ENCODE measurements at places on chromosomes 3 and 15.

- DNase-seq = no peak
Observed at GRCh38 chr15:67121644-67122605, 56.5 kb downstream of the SMAD3 start.

DNA sequence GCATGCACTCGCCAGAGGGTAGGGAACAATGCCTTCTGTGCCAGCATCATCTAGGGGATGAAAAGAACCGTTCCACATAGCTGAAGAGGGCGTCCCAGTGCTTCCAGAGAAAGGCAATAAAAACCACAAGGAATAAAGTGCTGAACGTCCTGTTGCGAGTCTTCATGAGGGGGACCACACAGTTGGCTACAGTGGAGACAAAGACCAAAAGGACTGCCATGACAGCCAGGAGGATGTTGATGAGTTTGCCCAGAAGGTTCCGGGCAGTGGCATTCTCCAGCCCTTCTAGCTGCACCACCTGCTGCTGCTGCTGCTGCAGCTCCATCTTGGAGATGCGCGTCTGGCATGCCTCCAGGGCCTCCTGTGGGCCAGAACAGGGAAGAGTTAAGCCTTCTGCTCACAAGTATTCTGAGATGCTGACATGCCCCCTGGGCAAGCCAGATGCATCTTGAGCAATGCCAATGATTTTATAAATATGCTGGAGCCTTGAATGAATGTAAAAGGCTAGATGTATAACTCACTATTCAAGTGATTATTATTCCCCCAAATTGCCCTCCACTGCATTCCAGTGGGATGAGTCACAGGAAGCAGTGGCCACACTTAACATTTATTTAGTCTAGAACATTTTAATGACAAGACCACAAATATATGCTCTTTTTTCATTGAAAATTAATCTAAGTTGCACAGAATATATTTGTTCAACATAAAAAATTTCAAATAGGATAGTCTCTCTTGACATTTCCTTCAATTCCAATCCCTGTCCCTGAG is 45.1 kb upstream of the PLXND1 start:
- no peak for DNase-seq

GRCh38 chr15:32704395-32704981 is 13.3 kb upstream of the GREM1 start:
- no peak for DNase-seq

GRCh38 chr3:110343945-110344344 is 727.7 kb upstream of the NECTIN3 start:
- no peak for DNase-seq

GRCh38 chr3:71582612-71583565 is 639 bp downstream of the FOXP1 start:
- peak; percentile 60 for DNase-seq

DNA sequence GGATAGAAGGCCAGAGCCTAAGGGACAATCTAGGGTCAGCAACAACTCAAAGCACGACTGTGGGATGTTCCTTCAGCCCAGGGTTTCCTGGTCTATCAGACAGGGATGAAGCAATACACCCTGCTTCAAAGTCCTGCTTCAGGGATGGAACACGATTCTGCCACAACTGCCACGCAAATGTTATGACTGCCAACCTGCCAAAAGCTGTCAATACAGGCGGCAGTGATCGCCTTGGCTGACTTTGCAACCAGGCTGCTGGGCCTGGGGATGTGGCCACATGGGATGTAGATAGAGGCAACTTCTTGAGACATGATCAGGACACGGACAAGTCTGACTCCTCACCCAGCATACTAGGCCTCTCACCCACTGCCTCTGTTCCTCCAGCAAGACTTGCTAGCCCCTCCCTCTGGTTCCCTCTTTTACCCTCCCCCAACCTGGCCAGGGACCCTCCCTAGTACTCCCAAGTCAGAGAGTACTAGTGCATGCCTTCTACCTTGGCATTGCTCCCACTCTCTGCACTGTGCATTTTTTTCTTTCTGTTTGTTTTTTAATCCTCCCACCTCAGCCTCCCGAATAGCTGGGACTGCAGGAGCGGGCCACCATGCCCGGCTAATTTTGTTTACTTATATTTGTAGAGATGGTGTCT is 7.6 kb downstream of the CCDC12 start:
- DNase-seq = no peak

- DNase-seq = no peak
Observed at GRCh38 chr3:146854523-146854922, 249.4 kb upstream of the PLSCR5 start.

GRCh38 chr15:99139276-99139675 is 34.4 kb downstream of the SYNM start:
- DNase-seq = no peak

- DNase-seq = no peak
Observed at GRCh38 chr3:190644766-190645165, 130.9 kb downstream of the IL1RAP start.

GRCh38 chr15:72116731-72117485 is 1.0 kb downstream of the MYO9A start:
- DNase-seq = no peak

- no peak for DNase-seq
Observed at GRCh38 chr15:58737298-58737697, 12.2 kb downstream of the ADAM10 start.

DNA sequence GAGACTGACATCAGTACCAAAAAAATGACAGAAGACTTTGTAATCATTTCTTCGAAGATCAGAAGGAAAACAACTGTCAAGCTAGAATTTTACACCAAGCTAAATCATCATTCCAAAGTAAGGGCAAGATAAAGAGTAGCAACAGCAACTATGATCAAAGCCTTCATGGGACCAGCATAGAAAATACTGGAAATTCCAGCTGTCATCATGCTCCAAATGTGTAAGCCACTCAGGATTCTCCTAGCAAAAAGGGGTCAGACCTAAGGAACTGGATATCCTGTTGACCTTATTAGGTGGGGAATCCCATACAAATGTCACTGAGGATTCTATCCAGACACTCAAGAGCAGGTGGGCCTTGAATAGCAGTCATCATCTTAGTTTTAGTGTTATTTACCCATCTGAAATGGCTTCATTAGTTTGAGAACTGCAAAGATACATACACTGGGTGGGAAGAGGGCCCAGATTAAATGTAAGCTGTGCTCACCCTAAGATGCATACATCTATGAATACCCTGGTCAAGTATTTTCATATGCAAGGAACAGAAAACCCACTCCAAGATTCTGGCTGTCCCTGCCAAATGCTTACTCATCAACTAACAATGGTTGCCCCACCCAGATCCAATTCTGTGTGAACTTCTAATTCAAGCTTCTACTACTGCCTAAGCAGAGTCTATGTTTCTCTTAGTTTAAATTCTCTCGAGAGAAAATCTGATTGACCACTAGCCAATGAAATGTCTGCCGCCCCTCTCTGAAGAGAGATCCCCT is 33.5 kb downstream of the CLDN18 start:
- DNase-seq = no peak

All from stimulated activated CD4-positive, alpha-beta T cell treated with anti-CD3 and anti-CD28 coated beads, TNF-alpha, amount 100 ng/mL, for 48 hours (primary cell).